ENCODE measurements at places on chromosomes 12 and 14.
A peak's percentile ranks its signal among the peaks of the same experiment; 100 is the strongest.

GRCh38 chr12:68324531-68324930, 7.6 kb downstream of the MDM1 start:
- no peak for DNase-seq

DNA sequence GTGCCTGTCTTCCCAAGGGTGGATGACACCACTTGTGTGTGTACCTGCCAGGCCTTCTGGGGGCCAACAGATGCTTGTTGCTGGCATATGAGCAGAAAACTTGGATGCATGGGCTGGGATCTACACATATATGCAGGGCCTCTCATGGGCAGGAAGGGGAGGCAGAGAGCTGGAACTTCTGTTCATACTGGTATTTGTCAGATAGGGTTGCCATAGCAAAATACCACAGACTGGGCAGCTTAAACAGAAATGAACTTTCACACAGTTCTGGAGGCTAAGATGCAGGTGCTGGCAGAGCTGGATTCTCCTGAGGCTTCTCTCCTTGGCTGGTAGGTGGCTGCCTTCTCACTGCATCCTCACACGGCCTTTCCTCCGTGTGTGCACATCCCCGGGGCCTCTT, 121.8 kb downstream of the SUDS3 start:
- DNase-seq = no peak

- DNase-seq = no peak
Measured at GRCh38 chr12:3016191-3016590, 57.0 kb downstream of the TEAD4 start.

DNA sequence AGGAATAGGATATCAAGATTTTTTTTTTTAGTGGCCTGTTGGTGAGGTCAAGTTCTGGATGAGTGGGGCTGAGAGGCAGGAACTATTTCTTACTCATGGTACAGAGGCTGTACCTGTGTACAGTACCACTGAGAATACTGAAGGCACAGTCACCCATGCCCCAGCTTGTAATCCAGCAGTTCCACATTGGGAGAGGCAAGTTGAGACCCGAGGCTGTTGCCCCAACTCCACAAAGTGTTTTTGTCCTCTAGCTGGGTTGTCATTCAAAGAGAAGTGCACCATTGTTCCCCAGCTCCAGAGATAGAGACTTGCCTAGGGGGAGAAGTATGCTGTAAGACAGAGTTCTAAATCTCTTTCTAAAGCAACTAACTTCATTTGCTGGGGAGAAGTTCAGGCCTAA, 38.7 kb downstream of the ARID2 start:
- no peak for DNase-seq

DNA sequence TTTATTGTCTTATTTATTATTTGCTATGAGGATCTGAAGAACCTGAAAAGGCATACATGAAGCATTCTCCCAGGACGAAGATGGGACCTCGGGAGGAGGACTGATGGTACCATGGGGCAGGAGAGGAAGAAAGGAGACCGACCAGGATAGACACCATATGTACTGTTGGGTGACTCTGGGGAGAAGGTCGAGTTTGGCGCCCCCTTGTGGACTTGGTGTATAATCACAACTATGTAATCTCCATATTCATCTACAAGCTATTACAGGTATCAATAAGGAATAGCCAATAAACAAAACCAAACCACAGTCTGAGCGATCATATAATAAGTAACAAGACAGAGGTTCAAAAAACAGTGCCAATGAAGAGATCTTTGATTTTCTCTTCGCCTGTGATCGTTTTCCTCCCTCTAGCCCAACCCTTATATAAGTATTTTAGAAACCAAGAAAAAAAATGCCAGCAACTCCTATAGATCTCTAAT, 139.1 kb downstream of the SPTSSA start:
- DNase-seq = peak; percentile 75

All from psoas muscle (tissue), 8 donors.